ENCODE measurements at places on chromosomes 7 and 10.

DNA sequence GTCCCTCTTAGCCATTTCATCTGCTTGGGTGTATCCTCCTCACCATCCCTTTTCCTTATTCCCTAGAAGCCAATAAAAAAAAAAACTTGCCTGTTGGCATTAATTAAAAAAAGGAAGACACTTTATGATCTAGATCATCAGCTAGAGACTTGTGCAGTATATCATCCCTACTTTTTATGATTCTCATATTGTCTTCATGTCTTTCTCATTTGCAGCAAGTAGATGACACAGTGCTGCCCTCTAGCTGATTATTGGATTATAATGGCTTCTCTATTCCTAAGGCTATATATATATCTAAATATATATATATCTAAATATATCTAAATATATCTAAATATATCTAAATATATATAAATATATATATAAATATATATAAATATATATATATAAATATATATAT is 272.4 kb upstream of the LRGUK start:
- no peak overlapping the region for H3K4me3 ChIP-seq
- no peak overlapping the region for H3K27ac ChIP-seq
- no peak for DNase-seq

GRCh38 chr10:14244147-14244546 is 86.6 kb downstream of the FRMD4A start:
- no peaks in the 10 kb centered on the region for H3K4me1 ChIP-seq
- no peaks in the 10 kb centered on the region for H3K27me3 ChIP-seq
- H3K4me3 ChIP-seq, result no peak overlapping the region
- H3K27ac ChIP-seq, result no peak overlapping the region
- H3K36me3 ChIP-seq, result no peaks in the 10 kb centered on the region

GRCh38 chr7:22302951-22303423 is 54.0 kb downstream of the RAPGEF5 start:
- H3K4me1 ChIP-seq, result no peaks in the 10 kb centered on the region
- no peaks in the 10 kb centered on the region for H3K27me3 ChIP-seq
- no peak overlapping the region for H3K4me3 ChIP-seq
- no peak for DNase-seq
- H3K27ac ChIP-seq, result no peak overlapping the region

DNA sequence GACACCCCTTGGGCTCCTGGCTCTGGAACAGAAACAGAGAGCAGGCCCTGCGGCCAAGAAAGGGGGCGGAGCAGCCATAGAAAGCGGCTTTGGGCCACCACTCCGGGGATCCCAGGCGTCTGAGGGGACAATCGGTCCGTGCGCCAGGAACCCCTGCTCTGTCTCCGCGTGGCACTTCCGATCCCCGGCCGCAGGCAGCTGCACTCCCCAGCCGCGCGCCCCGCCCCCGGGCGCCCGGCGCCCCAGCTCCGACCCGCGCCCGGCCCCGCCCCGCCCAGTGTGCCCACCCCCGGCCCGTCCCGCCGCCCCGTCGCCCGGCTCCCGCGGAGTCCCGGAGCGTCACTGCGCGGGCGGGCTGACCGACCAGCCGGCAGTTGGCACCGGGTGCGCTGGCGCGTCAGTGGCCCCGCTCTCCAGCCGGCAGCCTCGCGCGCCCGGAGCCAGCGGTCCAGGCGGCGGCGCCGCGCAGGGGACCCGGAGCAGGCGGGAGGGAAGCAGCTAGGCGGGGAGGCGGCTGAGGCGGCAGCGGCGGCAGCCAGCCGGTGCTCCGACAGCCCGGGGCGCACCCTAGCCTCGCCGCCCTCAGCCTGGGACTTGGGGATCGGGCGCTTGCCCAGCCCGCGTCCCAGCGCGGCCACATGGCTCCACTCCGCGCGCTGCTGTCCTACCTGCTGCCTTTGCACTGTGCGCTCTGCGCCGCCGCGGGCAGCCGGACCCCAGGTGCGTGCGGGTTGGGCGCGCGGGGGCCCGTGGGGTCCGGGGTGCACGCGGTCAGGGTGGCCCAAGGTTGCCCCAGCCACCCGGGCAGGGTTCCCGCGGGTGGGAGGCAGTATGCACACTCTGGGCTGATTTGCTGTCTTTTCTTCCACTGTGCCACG is at the start of gene ADAMTS14:
Gene ADAMTS14 (plus strand): TSS at position 342 of the 878 bp plus-strand sequence. CDS start 297 bp downstream, at position 639.
- no peaks in the 10 kb centered on the region for H3K27me3 ChIP-seq
- peak within 1 kb of the TSS; percentile 47 for H3K4me3 ChIP-seq
- H3K36me3 ChIP-seq, result no peaks in the 10 kb centered on the region
- H3K27ac ChIP-seq, result peak within 1 kb of the TSS; percentile 3
- DNase-seq, result no peak

DNA sequence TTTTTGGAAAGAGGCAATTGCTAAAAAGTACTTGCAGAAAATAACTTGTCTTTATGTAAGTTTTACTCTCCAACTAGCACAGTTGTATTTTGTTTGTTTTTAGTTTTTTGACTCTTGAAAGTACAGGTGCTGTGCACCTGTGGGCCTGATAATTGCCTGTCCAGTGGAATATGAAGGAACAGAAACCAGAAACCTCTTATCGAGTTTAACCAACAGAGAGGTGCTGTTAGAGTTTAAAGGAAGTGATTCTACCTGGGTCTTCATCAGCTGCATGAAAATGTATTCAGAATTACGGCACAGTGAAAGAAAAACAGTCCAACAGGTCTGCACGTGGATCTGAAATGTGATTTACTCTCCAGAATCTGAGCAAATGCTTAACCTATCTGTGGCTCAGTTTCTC is 326.6 kb upstream of the POM121L12 start:
- H3K4me1 ChIP-seq, result no peaks in the 10 kb centered on the region
- no peaks in the 10 kb centered on the region for H3K27me3 ChIP-seq
- H3K27ac ChIP-seq, result no peak overlapping the region
- H3K4me3 ChIP-seq, result no peak overlapping the region
- H3K36me3 ChIP-seq, result no peaks in the 10 kb centered on the region
- no peak for DNase-seq

DNA sequence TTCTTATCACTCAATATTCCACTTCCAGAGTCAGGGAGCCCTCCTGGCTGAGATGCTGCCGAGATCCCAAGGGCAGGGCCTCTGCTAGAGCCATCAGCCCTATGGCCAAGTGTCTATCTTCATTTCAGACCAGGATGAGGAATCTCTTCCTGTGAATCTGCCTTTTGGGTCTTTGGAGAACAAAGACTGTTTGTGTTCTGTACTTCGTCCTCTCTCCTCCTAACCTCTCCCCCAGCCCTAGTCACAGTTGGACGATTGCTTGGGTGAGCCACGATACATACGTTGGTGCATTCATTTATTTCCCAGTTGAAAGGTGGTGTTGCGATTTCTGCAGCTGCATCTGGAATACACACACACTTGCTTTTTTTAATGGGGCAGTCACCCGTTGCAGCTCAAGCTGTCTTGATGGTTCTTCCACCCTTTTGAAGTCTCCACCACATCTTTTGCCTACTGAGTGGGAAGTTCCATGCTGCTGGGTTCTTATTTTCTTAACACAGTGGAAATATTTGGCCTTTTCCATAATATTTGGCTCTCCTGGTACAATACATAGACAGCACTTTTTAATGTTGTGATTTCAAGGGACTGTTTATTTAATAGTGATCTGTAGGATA is 26.7 kb downstream of the SH3PXD2A start:
- H3K36me3 ChIP-seq, result no peaks in the 10 kb centered on the region
- peaks cover 16% of the 10 kb centered on the region for H3K4me1 ChIP-seq
- DNase-seq, result no peak
- H3K27me3 ChIP-seq, result no peaks in the 10 kb centered on the region

DNA sequence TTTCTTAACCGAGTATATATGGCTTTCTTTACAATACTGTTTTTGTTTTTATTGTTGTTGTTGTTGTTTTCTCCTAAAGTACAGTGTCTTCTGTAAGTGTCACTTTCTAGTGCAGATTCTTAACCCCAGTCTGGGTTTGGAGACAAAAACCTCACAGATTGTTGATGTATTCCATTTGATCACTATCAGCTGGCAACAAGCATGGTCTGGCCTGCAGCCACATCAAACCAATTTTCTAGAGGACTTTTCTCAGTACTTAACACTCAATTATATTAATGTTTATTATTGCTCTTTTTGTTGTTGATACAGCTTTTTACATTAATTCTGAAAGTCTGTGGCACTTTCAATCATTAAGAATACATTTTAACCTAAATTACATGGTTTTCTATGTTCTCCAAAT is 17.1 kb downstream of the LRRN3 start:
- DNase-seq, result no peak
- no peaks in the 10 kb centered on the region for H3K27me3 ChIP-seq
- H3K27ac ChIP-seq, result no peak overlapping the region
- no peaks in the 10 kb centered on the region for H3K36me3 ChIP-seq
- peaks cover 4% of the 10 kb centered on the region for H3K4me1 ChIP-seq
- no peak overlapping the region for H3K4me3 ChIP-seq

DNA sequence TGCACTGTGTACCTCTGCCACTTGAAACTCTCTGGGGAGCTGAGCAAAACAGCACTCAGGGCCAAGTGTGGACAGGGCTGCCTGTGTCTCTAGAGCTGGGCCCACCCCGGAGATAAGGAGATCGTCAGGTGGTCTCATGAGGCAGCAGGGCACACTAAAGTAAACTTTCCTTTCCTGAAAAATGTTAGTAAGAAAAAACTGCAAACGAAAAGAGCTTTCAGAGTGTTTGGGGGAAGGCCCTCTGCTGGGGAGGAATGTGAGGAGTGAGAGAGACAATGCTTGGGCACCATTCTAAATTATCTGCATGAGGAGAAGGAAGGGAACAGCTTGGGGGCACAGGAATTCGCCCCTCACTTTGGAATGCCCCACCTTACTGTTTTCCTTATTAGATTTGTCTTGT is 127.7 kb downstream of the ATXN7L1 start:
- no peaks in the 10 kb centered on the region for H3K27me3 ChIP-seq
- H3K36me3 ChIP-seq, result peaks cover 33% of the 10 kb centered on the region
- H3K4me1 ChIP-seq, result no peaks in the 10 kb centered on the region
- no peak for DNase-seq
- no peak overlapping the region for H3K27ac ChIP-seq

DNA sequence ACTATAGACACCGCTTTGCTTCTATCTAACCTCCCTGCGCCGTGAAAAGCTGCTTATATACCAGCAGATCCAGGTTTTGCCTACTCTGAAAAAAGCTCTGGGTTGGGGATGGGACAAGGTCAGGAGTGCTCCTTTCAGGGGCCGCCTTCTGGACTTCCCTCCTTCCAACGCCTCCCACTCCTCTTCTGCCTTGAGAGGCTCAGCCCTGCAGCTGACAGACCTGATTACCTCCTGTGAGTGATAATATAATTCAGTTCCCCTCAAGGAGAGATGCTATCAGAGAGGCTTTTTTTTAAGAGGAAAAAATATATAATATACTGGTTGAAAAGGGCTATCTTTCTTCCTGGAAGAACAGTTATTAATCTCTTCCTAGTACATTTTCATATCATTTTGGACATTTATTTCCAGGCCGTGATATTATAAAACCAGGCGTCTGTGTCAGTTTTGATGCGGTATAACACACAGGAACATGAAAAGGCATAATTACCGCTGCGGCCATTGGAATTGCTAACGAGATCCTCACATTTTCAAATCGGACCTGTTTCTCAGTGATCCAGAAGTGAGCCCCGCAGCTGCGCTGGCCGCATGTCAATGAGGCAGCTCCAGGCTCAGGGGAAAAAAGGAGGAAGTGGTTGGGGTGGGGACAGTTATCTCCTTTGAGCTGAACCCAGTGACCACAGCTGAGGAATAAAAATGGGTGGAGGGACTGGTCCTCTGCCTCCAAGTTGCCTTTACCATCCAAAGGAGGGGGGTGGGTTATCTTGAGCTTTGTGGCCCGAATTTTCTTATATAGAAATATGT is 457.1 kb downstream of the TYW1 start:
- H3K4me3 ChIP-seq, result no peak overlapping the region
- no peak overlapping the region for H3K27ac ChIP-seq
- H3K4me1 ChIP-seq, result no peaks in the 10 kb centered on the region
- H3K36me3 ChIP-seq, result no peaks in the 10 kb centered on the region

GRCh38 chr7:51261117-51261835 is 55.3 kb downstream of the COBL start:
- peaks cover 7% of the 10 kb centered on the region for H3K4me1 ChIP-seq
- no peaks in the 10 kb centered on the region for H3K27me3 ChIP-seq
- H3K4me3 ChIP-seq, result no peak overlapping the region
- no peak overlapping the region for H3K27ac ChIP-seq
- H3K36me3 ChIP-seq, result no peaks in the 10 kb centered on the region

DNA sequence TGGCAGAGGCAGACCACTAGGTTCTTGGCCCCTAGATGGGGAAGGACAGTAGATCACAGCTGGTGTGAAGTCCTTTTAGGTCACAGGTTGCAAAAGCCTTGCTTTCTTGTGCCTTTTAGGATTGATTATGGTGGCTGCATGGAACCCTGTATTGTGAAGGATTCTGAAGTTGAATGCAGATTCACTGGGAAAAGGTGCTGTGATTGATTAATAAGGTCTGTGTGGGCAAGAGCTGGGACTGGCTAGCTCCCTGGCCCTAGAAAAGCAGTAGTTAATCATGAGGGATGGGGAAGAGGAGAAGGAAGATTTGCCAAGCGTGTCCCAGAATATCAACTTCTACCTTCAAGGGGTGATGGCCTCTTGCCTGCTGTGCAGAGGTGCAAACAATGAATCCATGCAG is 105.5 kb downstream of the CDH23 start:
- H3K27me3 ChIP-seq, result no peaks in the 10 kb centered on the region
- no peak for DNase-seq
- no peaks in the 10 kb centered on the region for H3K36me3 ChIP-seq
- no peak overlapping the region for H3K4me3 ChIP-seq
